ENCODE measurements at places on chromosomes 1 and 21. TPM values are rescaled to one million over a fixed set of nuclear protein-coding genes. Genes with fewer than 3 reads are reported as not detected.

KIRREL1 gene
- 174 TPM for total RNA-seq

MAP1LC3C gene
- 0.29 TPM for total RNA-seq

SPRR1B gene
- not detected for total RNA-seq

PDE4B gene
- total RNA-seq: 19.2 TPM

AQP10 gene
- total RNA-seq: not detected

CDC42BPA gene
- 77.8 TPM for total RNA-seq

CFHR4 gene
- total RNA-seq: not detected

KRTAP22-2 gene
- total RNA-seq: not detected

GJA4 gene
- not detected for total RNA-seq

LRRC53 gene
- not detected for total RNA-seq

SLC16A4 gene
- total RNA-seq: 76.0 TPM

BEST4 gene
- not detected for total RNA-seq

SMYD3 gene
- 162 TPM for total RNA-seq
